ENCODE measurements at places on chromosomes 1 and 21.

DNA sequence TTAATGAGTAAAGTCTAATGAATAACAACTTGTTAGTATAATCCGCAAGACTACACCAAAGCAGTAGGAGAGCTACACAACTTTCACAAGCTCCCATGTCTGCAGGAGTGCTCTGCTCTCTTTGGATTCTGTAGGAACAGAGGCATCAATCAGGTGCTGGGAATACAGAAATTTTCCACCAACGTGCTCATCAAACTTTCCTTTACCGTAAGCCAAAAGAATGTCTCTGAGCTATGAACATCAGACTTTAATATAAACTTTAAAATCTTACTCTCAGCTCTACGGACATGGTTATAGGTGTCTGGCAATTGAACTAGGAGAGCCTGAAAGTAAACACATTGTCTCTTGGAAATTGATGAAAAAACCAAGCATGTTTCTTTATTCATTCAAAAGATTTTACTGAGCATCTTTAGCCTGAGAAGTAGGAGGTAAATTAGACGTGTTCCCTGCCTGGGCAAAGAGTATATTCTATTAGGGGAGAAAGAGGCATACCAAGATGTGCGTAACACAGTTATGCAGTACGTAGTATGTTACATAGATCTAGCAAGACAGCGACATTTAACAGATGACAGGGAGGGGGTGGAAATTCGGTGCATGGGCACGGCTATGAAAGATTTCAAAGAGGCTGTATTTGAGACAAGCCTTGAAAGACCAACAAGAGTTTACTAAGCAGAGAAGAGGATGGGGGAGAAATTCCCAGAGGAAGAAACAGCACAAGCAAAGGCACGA is 85.2 kb downstream of the TM2D1 start:
- DNase-seq: no peak

- no peak for DNase-seq
Measured at GRCh38 chr1:33036051-33036525, 595 bp downstream of the AK2 start.

DNA sequence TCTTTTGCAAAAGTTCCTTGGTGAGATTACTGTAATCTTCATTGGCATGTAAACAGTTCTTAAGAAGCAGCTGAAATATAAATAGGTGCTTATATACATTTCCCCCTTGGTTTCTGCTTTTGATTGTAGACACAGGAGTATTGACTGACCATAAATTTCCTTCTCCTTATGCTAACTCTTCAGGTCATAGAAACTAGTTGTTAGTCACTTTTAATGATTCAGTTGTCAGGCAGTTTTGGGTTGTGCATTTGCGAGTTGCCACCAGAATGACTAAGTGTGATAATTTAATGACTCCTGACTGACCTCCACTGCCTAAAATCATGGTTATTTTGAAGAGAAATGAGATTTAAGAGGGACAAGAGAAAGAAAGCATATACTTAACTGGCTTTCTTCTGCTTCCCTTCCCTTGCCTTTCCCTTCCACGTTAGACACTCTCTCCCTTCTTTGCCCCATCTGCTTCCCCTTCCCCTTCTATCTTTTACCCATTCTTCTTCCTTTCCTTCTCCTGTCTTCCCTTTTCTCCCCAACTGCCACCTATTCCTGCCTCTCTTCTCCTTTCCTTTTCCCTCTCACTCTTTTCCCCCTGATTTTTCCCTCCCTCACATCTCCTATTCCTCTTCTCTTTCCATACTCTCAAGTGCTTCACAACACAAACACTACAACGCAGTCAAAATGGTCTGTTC is 12.3 kb downstream of the ZMPSTE24 start:
- DNase-seq: no peak

DNA sequence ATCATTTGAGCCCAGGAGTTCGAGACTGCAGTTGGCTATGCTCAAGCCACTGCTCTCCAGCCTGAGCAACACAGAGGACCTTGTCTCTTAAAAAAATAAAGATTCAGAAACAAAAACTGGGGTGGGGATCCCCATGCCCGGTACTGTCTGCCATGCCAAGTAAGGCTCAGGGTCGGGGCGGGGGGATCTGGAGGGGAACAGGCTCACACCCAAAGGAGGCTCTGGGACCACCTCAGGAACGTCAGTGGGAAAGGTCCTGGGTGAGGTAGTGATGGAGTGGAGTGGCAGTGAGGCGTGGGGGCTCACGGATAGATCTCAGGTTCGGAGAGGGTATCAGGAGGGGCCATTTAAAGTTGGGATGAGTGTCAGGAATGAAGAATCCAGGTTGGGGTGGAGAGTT is 765 bp upstream of the S100A4 start:
- no peak for DNase-seq

DNA sequence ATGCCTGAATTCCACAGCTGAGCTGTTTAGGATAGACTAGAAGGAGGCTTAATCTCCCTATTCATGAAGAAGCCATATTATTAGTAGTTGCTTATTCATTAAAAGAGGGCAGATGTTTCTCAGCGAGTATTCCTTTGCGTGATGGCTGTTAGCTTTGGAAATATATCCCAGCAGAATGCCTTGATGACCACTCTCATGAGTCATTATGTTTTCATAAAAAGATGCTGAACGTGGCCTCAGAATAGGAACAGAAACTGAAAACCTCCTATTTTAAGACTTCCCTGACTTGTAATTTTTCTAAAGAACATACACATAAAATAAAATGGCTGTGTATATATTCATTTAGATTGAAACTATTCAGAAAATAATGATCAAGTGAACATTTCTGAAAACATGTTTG is 9.6 kb upstream of the PLA2G4A start:
- DNase-seq: no peak

- DNase-seq: no peak
Measured at GRCh38 chr1:65979136-65980044, 186.7 kb downstream of the PDE4B start.

GRCh38 chr1:3864884-3865283 is 7.6 kb downstream of the DFFB start:
- no peak for DNase-seq

- DNase-seq: no peak
Measured at GRCh38 chr1:112855152-112855828, 100.7 kb downstream of the SLC16A1 start.

GRCh38 chr1:158035976-158036583 is 42.6 kb downstream of the KIRREL1 start:
- no peak for DNase-seq

DNA sequence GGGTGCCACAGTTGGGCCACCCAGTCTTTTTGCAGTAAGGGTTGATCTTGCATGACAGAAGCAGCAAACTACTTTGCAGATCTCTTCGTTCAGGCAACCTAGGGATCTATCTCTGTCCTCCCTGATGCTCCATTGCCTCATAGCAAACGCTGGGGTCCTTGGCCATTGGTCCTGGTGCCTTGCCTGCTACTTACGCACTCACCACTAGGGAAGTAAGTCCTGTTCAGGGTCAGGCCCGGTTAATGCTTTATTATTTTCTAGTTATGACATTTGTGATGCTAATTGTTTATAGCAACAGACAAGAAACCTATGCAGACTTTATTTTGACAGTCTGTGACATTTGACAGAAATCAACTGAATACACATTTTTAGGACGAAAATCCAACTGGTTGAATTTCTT is 326.5 kb upstream of the FMN2 start:
- DNase-seq: no peak

GRCh38 chr1:246010386-246010785 is 496.7 kb downstream of the SMYD3 start:
- no peak for DNase-seq
